Neural crest cell (in vitro differentiated cells): ENCODE measurements at places on chromosomes 4 and X. TPM values are rescaled to one million over a fixed set of nuclear protein-coding genes. Genes with fewer than 3 reads are reported as not detected.

CCDC149 gene
- 9.2 and 11.9 TPM in 2 replicates for total RNA-seq

GSX2 gene
- not detected in 2 replicates for total RNA-seq

ZMAT1 gene
- total RNA-seq: 4.7 and 4.9 TPM in 2 replicates

GRCh38 chr4:16952462-16952871 is 54.0 kb upstream of the LDB2 start:
- DNase-seq: no peak

- DNase-seq: no peak
Observed at GRCh38 chr4:20577702-20578101, 122.6 kb upstream of the PACRGL start.

DNA sequence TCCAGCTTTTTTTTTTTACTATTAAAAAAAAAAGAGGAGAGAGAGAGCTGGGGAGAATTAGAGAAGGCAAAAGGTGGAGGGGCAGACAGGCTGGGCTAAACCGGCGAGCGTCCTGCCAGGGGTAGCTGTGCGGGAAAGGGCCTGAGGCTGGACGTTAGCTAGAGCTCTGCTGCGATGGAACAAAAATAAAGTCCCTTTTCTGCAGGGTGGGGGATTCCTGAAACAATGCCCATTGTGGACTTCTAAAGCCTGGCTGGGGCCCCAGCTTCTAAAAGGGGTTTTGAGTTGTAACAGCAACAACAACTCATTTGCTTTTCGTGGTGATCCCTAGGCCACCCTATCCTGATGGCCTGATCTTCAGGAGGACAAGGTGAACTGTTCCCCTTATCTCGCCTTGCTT is 311.7 kb downstream of the FBXW7 start:
- DNase-seq: no peak

TMPRSS11A gene
- total RNA-seq: not detected in 2 replicates

DCAF12L1 gene
- total RNA-seq: 0.61 and 0.89 TPM in 2 replicates

DNA sequence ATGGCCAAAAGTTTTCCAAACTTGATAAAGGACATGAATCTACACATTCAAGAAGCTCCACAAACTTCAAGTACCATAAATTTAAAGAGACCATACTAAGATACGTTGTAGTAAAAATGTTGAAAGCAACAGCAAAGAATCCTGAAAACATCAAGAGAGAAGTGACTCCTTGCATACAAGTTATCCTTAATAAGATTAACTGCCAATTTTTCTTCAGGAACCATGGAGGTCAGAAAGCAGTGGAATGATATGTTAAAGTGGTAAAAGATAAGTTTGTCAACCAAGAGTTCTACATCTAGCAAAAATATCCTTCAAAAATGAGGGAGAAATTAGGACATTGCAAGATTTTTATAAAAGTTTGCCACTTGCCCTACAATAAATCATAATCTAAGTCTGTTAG is 43.3 kb downstream of the BMP15 start:
- DNase-seq: no peak

GRCh38 chrX:102345916-102346315 is 93.9 kb downstream of the NXF2B start:
- DNase-seq: peak; percentile 74

ADAMTS3 gene
- 2.7 and 3.0 TPM in 2 replicates for total RNA-seq

DNA sequence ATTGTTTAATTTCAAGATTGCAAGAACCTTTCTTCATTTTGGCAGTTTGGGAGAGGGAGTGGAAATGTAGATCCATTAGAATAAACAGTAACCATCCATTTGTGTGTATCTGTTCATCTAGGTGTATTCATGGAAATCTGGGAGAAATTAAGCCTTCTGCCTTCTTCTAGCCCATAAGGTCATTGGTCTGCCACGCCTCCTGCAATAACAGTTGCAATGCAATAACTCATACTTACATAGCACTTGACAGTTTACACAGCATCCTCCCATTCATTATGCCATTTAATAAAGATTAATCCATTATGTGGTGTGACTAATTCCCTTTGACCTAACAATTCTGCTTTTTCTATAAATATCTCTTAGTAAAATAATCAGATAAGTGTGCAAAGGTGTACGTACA is 42.6 kb downstream of the SHROOM4 start:
- no peak for DNase-seq

CFP gene
- 1.6 and 1.7 TPM in 2 replicates for total RNA-seq

GRCh38 chrX:47618923-47619485 is 653 bp downstream of the SYN1 start:
- DNase-seq: no peak

SLITRK4 gene
- total RNA-seq: 2.0 and 2.7 TPM in 2 replicates

DNA sequence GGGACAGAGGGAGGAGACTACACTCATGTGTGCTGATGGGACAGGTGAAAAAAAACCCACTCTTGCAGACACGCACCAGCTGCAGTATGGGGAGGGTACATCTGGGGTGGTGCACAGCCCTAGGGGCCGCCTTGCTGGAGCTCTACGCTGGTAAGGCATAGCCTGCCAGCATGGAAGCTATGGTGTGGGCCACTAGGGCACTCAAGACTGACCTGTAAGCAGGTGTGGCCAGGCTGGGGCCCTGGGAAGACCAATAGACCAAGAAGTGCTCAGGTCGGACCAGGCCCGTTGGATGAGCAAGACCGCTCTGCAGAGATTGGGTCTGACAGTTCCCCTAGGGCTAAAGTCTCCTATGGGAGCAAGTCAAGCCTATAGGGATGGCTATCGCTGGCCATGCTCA is 314.8 kb downstream of the FAM47A start:
- no peak for DNase-seq

GRCh38 chr4:172962564-172963353 is 205.9 kb upstream of the GALNT7 start:
- DNase-seq: no peak

DNA sequence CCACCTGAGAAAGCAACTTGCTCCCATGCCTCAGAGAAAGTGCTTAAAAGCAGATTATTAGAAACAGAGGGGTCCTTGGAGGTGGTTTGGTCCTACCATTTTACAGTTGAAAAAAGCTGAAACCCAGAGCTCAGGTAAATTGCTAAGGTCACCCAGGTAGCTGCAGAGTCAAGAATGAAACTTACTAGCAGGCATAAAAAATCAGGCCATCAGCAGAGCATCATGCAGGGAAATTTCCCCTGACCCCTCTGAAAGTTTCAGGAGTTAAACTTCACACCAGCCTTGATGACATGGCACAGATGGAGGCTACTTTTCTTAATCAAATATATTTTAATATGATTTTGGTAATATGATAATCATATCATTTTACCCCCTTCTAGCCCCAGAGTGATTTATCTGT is 70.3 kb downstream of the IRF2 start:
- DNase-seq: no peak

GRCh38 chr4:148332486-148332885 is 109.7 kb downstream of the NR3C2 start:
- no peak for DNase-seq

DNA sequence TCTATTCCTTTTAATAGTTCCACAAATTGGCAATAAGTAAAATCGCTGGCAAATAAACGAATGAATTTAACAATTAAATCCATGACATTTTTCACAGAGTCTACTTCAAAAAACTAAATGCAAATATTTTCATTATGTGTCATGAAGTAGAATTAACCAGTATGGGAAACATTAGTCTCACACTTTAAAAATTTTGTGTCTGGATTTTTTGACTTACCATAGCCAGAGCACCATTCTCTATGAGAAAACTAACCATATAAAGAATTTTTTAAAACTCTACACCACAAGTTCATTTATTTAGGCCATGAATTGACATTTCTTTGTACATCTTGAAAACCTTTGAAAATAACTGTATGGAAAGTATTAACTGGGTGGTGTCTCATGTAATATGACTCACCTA is 41.2 kb downstream of the PRDM5 start:
- DNase-seq: no peak

DNA sequence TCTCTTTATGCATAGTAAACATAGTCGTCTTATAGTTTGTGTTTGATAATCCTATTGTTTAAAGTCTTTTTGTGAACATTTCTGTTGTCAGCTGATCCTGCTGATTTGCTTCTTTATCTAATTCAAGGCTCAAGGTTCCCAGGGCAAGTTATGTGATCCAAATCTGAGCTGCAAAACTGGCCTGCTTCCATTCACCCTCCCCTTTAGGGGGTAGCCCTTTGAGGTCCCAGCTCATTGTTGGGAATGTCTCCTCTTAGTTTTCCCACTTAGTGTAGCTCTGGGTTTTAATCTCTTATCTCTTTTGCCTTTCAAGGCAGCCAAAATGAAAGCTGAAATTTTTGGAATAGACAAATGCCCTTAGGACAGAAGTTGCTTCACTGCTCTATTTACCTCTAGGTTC is 40.2 kb upstream of the MAGED1 start:
- DNase-seq: no peak
